ENCODE measurements at places on chromosomes 12 and 14.

DNA sequence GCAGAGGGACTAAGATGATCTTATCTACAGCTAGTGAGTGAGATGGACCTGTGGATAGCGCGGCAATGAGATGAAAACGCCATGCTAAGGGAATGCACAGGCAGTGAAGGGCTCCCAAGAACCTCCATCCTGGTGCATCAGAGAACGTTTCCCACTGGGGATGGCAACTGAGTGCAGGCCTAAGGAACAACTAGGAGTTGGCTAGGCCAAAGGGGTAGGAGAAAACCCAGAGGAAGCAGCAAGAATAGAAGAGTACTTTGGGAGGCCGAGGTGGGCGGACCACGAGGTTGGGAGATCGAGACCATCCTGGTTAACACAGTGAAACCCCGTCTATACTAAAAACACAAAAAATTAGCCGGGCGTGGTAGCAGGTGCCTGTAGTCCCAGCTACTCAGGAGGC lies 24.6 kb upstream of the BATF start:
- DNase-seq = no peak

- DNase-seq = no peak
These were observed 34.4 kb upstream of the PMCH start for GRCh38 chr12:102232036-102232435.

DNA sequence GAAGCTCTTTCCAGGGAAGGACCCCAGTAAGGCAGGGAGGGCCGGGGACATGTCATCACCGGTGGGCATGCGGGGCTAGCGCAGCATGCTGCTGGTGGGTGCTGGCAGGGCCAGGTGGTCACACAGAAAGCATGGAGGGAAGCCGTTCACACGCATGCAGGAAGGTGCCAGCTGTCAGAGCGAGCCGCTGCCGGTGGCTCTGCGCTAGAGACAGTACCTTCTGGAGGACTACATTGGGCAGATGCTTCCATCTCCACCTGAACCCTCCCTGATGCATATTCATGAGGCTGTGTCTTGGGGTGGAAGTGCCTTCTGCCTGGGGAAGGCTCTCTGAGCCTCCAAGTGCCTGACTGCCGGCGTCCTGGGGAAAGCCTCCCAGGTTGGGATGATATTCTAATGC lies 203.8 kb downstream of the CALM1 start:
- no peak for DNase-seq

DNA sequence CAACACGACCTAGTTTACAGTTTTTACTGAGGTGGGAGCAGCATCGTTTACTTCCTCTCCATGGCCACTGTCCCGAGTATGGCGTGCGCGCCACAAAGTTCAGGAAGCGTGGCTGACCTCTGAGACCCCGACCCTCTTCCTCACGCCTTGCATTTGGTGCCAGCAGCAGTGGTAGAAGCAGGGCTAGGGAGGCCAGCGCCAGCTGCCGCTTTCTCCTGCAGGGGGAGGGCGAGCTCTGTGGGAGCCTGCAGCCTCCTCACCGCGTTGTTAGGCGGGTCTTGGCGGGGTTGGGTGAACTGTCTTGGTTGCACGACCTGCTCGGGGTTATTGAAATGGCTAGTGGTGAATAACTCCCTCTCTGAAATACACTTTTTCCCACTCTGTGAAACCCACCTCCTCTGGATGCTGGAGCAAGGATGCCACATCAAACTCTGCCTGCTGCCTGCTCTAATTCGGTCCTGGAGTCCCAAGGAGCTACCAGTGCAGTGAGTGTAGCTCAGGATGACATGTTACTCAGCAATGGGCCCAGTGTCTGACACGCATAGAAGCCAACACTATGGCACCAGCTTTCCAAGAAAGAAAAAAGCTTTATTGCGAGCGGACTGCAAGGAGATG lies 22.3 kb upstream of the TDRD9 start:
- DNase-seq = no peak

- DNase-seq = no peak
These were observed 14.6 kb upstream of the DNAL1 start for GRCh38 chr14:73630009-73630780.

DNA sequence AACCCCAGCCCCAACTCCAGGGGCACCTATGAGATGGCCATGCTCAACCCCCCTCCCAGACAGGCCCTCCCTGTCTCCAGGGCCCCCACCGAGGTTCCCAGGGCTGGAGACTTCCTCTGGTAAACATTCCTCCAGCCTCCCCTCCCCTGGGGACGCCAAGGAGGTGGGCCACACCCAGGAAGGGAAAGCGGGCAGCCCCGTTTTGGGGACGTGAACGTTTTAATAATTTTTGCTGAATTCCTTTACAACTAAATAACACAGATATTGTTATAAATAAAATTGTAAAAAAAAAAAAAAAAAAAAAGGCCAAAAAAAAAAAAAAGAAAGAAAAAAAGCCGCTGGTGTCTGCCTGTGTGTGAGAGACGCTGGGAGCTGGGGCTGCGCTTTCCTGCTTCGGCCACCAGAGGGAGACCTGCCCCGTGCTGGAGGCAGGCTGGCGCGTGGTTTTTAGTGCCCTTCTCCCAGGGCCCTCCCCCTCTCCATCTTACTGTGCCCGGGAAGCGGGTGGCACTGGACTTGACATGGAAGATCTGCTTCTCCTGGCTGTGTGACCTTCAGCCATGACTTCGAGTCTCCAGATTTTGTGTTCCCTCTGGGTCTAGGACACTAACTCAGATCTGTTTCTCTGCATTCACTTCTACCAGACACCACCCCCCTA lies 3.4 kb upstream of the NXPH4 start:
- DNase-seq = peak; percentile 91

- peak; percentile 89 for DNase-seq
These were observed 363 bp upstream of the CSAD start for GRCh38 chr12:53180931-53181645.
